ENCODE measurements at places on chromosomes 3 and 15.

DNA sequence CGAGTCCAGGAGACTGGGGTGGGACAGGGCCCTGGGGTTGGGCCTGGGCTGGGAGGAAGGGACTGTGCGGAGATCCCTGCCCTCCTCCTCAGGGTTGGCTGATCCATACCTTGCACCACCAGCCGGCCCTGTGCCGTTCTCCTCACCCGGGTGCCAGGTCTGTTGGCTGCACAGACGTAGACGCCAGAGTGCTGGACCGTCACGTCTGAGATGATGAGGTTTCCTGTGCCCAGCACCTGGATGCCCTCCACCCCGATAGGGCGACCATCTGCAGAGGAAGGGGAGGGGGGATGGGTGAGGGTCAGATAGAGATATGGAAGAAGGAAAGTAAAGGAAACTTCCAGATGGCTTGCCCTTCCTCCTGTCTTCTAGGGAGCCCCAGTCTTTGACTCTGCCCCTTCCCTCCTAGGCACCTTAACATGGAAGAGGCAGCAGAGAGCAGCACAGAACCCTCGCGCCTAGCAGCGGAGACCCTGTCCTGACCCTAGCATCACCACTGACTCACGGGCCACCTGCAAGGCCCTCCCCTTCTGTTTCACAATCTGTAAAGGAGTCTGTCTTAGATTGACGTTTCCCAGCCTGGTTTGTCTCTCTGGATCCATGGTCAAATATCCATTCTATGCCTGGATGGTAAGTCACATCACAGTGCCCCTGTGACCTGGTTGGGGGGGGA lies 28.8 kb downstream of the RNU5B-1 start:
- no peak for DNase-seq
- no peak overlapping the region for H3K4me3 ChIP-seq
- peaks cover 33% of the 10 kb centered on the region for H3K4me1 ChIP-seq
- no peak overlapping the region for H3K27ac ChIP-seq
- H3K27me3 ChIP-seq: peaks cover 49% of the 10 kb centered on the region

GRCh38 chr15:101210466-101210865 lies 41.4 kb downstream of the CHSY1 start:
- no peaks in the 10 kb centered on the region for H3K27me3 ChIP-seq
- no peak overlapping the region for H3K4me3 ChIP-seq
- no peak overlapping the region for H3K27ac ChIP-seq
- H3K36me3 ChIP-seq: no peaks in the 10 kb centered on the region
- peaks cover 3% of the 10 kb centered on the region for H3K4me1 ChIP-seq
- no peak for DNase-seq

DNA sequence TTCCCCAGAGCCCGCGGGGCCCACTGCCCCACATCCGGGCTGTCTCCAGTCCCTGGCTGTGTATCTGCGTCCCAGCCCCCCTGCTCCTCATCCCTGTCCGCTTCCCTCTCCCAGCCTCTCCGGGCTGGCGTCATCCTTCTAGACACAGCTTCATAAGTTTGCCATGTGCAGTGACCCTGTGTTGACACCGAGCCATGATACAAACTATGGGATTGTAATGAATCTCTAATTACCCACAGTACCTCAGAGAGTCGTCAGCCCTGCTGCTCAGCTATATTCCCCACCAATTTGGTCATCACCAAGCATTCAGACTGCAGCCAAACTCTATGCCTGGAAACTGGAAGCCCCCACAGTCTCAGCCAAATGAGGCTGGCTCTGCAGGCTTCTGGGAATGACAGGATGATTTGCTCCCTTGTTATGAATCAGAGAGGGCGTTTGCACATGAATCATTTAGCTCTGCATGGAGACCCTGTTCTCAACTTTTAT lies 466.1 kb upstream of the ATP11B start:
- H3K4me3 ChIP-seq: no peak overlapping the region
- H3K36me3 ChIP-seq: no peaks in the 10 kb centered on the region
- no peak overlapping the region for H3K27ac ChIP-seq
- DNase-seq: no peak
- no peaks in the 10 kb centered on the region for H3K27me3 ChIP-seq

GRCh38 chr3:142574665-142575064 lies 3.9 kb downstream of the ATR start:
- H3K4me1 ChIP-seq: peaks cover 14% of the 10 kb centered on the region
- peak; percentile 61 for DNase-seq
- H3K36me3 ChIP-seq: peaks cover 33% of the 10 kb centered on the region
- H3K4me3 ChIP-seq: no peak overlapping the region

DNA sequence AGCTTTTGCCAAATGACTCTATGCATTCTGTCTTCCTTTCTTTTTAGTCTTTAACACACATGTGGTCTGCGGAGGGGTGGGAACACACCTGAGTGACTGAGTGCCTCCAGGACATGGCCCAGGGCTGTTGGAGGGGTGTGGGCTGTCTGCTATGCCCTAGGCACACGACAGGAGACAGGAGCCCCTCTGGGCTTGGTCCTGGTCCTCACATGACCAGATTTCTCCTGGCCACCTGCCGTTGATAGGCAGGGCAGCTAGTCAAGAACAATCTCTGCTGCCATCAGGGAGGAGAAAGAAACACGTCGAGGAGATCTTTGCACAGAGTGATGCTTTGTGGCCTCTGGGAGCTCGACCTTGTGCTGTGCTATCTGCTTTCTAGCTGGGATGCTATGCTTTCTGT lies 176.6 kb downstream of the KLF13 start:
- H3K27me3 ChIP-seq: peaks cover 28% of the 10 kb centered on the region
- H3K4me1 ChIP-seq: no peaks in the 10 kb centered on the region
- H3K27ac ChIP-seq: no peak overlapping the region
- no peak for DNase-seq
- H3K4me3 ChIP-seq: no peak overlapping the region

GRCh38 chr3:150412561-150413231 lies 4.6 kb downstream of the TSC22D2 start:
- H3K27ac ChIP-seq: peak overlapping the region; percentile 31
- H3K4me1 ChIP-seq: peaks cover 11% of the 10 kb centered on the region
- peak; percentile 32 for DNase-seq
- peak overlapping the region; percentile 81 for H3K4me3 ChIP-seq
- peaks cover 63% of the 10 kb centered on the region for H3K36me3 ChIP-seq
- no peaks in the 10 kb centered on the region for H3K27me3 ChIP-seq

- H3K4me1 ChIP-seq: no peaks in the 10 kb centered on the region
- no peak for DNase-seq
- H3K27me3 ChIP-seq: peaks cover 37% of the 10 kb centered on the region
- H3K4me3 ChIP-seq: no peak overlapping the region
- H3K36me3 ChIP-seq: no peaks in the 10 kb centered on the region
These were observed 17.6 kb upstream of the SEMA5B start for GRCh38 chr3:123044981-123045763.

- no peak for DNase-seq
- no peaks in the 10 kb centered on the region for H3K27me3 ChIP-seq
- H3K36me3 ChIP-seq: peaks cover 12% of the 10 kb centered on the region
- H3K27ac ChIP-seq: no peak overlapping the region
- H3K4me1 ChIP-seq: peaks cover 40% of the 10 kb centered on the region
These were observed 59.2 kb downstream of the SH3BP5 start for GRCh38 chr3:15273227-15273626.

DNA sequence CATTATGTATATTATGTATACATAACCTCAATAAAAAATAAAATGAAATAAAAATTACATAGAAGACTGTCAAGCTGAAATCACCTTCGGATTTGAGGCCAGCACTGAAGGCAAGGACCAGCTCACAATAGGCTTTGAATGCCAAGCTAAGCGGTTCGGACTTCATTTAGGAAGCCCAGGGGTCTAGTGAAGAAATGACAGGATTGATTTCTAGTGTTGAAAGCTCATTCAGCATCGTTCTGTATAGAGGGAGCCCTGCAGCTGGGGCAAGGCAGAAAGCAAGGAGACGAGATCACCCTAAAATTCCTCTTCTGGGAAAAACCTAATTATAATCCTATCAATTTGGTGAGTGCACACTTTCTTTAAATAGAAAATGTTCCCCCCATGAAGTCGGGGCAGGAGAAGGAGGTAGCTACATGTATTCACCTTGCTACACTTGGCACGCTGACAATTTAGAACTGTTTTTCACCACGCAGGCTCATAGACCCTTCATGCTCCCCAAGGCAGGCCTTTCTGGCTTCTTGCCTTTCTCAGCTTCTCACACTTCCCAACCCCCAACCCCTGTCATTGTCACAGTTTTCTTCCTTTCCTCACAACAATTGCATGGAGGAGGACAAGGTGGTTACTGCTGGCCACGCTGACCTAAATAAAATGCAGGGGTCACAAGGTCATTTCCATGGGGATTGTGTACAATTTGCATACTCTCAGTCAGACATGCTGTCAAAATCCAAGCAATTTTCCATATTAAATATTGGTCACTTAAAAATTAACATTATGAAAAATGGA lies 44.4 kb upstream of the SSR3 start:
- no peaks in the 10 kb centered on the region for H3K27me3 ChIP-seq
- peak overlapping the region; percentile 55 for H3K27ac ChIP-seq
- H3K4me3 ChIP-seq: no peak overlapping the region
- no peaks in the 10 kb centered on the region for H3K36me3 ChIP-seq
- DNase-seq: peak; percentile 70
- H3K4me1 ChIP-seq: peaks cover 55% of the 10 kb centered on the region

- no peaks in the 10 kb centered on the region for H3K4me1 ChIP-seq
- no peak overlapping the region for H3K27ac ChIP-seq
- DNase-seq: no peak
- H3K36me3 ChIP-seq: peaks cover 96% of the 10 kb centered on the region
- no peak overlapping the region for H3K4me3 ChIP-seq
These were observed 26.4 kb downstream of the MKRN2 start for GRCh38 chr3:12583280-12583679.

- H3K27ac ChIP-seq: no peak overlapping the region
- H3K4me3 ChIP-seq: no peak overlapping the region
- H3K36me3 ChIP-seq: no peaks in the 10 kb centered on the region
- H3K27me3 ChIP-seq: peaks cover 55% of the 10 kb centered on the region
- DNase-seq: no peak
These were observed 13.2 kb downstream of the SLC6A1 start for GRCh38 chr3:11005686-11006256.

DNA sequence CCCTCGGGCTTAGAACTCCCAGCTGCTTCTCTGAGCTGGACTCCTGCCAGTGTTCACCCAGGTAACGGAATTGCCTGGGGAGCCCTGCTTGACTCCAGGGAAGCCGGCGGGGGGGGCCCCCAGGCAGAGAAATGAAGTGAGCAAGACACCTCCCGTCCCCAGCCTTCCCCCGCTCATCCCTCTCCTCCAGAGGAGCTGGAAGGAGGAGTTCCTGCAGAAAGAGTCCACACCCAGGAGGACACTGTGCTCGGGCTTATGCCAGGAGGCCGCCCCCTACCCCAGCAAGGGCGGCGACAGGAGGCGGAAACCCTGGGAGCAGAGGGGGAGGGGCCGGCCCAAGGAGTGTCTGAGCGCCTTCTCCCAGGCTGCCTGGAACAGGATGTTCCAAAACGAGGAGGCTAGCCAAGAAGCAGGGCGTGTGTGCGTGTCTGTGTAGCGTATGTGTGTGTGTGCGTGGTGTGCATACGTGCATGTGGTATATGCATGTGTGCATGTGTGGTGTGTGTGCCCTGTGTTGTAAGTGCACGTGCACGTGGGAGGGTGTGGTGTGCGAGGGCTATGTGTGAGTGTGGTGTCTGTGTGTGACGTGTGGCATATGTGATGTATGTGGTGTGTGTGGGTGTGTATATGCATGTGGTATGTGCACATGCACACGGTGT lies 511.3 kb downstream of the SHQ1 start:
- H3K27me3 ChIP-seq: no peaks in the 10 kb centered on the region
- no peak overlapping the region for H3K4me3 ChIP-seq
- no peaks in the 10 kb centered on the region for H3K36me3 ChIP-seq
- DNase-seq: peak; percentile 79
- peak overlapping the region; percentile 61 for H3K27ac ChIP-seq
- peaks cover 45% of the 10 kb centered on the region for H3K4me1 ChIP-seq

DNA sequence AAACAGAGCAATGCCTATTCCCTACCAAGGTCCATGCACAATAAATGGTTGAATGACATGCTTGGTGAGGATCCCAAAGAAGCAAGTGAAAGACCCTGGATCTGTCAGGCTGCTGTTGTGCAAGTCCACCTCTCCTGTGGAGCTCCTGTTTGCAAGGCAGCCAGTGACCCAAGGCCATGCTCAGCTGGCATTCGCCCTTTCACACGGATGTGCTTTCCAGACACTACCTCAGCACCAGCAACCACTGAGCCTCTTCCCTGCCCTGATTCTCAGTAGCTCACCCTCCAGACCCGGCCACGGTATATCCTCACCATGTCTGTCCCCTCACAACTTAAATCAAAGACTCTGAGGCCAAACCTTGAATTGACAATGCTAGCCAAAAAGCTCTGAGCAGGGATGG lies 23.3 kb downstream of the WWTR1 start:
- no peak overlapping the region for H3K4me3 ChIP-seq
- H3K36me3 ChIP-seq: no peaks in the 10 kb centered on the region
- no peaks in the 10 kb centered on the region for H3K4me1 ChIP-seq
- H3K27me3 ChIP-seq: no peaks in the 10 kb centered on the region
- H3K27ac ChIP-seq: no peak overlapping the region
- no peak for DNase-seq

DNA sequence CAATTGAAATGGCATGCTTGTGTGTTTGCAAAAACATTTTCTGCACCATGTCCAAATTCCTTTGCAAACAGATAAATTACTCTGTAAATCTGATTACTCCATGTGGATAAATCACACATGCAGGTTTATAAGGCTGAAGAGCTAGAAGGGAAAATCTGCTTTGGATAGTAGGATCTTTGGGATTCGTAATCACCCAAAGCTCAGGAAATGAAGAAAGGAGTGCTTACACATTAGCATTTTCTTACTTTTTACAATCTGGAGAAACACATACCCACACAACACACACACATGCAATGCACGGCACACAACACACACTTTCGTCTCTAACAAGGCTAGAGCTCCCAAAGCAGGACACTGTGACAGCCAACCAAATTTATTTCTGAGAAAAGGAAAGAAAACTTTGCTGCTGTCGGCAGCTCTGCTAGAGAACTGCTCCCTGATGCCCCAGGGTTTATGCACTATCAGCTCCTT lies 2.1 kb downstream of the LSAMP start:
- DNase-seq: no peak
- H3K36me3 ChIP-seq: no peaks in the 10 kb centered on the region
- H3K4me1 ChIP-seq: no peaks in the 10 kb centered on the region
- H3K4me3 ChIP-seq: no peak overlapping the region
- H3K27ac ChIP-seq: no peak overlapping the region

GRCh38 chr15:93418566-93418965 lies 329.6 kb upstream of the RGMA start:
- no peak overlapping the region for H3K27ac ChIP-seq
- no peaks in the 10 kb centered on the region for H3K4me1 ChIP-seq
- H3K27me3 ChIP-seq: 0 out of 2 replicates have a peak, but pooled peaks cover 5% of the 10 kb centered on the region
- no peak for DNase-seq
- no peaks in the 10 kb centered on the region for H3K36me3 ChIP-seq
- H3K4me3 ChIP-seq: no peak overlapping the region

DNA sequence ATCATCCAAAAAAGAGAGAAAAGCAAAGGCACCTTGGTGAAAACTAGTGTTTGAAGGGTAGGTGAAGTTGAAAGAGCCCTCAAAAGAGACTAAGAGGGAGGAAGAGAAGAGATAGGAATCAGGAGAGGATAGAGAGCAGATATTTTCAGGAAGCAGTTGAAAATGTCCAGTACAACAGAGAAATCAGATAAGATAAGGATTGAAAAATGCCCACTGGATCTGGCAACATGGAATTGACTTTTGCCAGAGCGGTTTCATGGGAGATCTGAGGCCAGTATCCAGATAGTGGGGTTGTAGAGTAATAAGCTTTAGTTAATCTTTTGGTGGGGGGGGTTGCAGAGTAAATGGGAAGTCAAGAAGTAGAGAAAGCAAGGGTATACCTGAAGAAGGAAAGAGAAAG lies 337.4 kb downstream of the IL5RA start:
- H3K36me3 ChIP-seq: no peaks in the 10 kb centered on the region
- no peaks in the 10 kb centered on the region for H3K27me3 ChIP-seq
- no peak for DNase-seq
- no peaks in the 10 kb centered on the region for H3K4me1 ChIP-seq
- no peak overlapping the region for H3K4me3 ChIP-seq

All from K562 (cell line).